ENCODE measurements at places on chromosomes 7 and 10.

GRCh38 chr7:74606909-74607510 is 50.5 kb upstream of the GTF2I start:
- no peak for DNase-seq

DNA sequence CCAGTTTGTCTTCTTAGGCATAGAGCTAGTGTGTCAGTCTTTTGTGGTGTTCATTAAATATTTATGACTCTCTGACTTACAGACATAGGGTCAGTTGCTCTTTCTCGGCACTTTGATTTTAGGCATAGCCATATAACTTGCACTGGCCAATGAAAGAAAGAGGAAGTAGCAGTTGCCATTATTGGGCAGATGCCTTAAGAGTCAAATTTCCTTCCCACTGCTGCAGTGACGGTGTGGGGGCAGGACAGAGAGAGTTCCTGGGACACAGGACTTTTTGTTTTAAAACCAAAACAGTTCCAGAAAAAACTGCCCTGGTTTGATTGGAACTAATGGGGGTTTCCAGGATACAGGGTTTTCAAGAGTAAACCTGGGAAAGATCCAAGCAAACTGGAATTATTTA is 60.2 kb upstream of the PHF14 start:
- no peak for DNase-seq

- no peak for DNase-seq
Measured at GRCh38 chr7:125424721-125425120, 495.1 kb upstream of the POT1 start.

GRCh38 chr7:39407723-39408122 is 158.5 kb upstream of the YAE1 start:
- DNase-seq = no peak

DNA sequence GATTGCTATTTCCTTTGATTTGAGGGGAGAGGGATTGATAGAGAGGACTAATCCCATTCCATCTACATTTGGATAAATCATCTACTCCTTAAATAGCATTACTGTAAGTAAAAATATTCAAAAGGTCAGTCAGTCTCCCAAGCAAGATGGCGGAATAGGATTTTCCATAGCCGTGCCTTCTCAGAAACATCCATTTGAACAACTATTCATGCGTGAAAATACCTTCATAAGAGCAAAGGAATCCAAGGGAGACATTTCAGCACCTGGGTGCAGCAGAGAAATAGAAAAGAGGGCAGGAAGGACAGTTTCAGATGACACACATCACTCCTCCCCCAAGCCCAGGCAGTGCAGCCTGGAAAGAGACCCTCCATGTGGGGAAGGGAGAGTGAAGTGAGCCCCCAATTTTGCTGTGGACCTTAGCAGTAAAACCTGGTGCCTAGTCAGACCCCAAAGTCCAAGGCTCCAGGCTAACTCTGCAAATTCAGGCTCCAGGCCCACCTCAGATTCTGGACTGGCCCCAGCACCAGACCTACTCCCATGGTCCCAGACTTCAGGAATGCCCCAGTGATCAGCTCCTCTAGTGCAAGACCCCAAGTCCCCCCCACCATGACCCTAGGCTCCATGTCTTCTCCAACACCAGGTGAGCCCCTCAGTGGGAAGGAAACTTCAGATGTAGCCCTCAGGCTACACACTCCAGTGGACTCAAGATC is 104.3 kb upstream of the LANCL2 start:
- DNase-seq = no peak

DNA sequence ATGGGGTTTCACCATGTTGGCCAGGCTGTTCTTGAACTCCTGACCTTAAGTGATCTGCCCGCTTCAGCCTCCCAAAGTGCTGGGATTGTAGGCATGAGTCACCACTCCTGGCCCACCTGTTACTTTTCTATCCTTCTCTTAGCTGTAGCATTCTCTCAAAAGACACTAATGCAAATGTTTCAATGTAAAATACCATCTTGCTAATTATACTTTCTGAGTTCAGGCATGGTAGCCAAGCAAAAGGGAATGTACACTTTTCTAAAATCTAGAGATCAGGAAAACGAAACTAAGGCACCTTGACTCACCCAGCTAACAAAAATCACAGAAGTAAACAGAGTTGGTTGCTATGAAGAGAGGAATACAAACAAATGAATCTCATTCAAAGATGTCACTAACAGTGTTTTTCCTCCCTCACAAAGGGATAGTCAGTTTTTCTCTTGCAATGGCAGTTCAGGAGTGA is 401.0 kb upstream of the NRP1 start:
- DNase-seq = no peak

DNA sequence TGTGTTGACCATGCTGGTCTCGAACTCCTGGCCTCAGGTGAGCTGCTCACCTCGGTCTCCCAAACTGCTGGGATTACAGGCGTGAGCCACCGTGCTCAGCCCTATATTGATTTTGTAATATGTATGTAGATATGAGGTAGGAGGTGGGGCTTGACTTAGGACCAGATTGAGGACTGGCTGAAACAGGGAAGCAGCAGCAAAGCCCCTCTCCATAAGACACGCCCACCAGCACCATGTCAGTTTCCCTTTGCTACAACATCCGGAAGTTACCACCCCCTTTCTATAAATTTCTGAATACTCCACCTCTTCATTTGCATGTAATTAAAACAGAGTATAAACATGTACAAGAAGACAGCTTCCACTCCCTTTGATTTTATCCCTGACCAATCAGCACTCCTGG is 47.9 kb upstream of the MYL10 start:
- no peak for DNase-seq

GRCh38 chr10:28285816-28286215 is 17.0 kb downstream of the MPP7 start:
- no peak for DNase-seq

- DNase-seq = no peak
Measured at GRCh38 chr10:1116696-1117280, 60.6 kb downstream of the WDR37 start.

DNA sequence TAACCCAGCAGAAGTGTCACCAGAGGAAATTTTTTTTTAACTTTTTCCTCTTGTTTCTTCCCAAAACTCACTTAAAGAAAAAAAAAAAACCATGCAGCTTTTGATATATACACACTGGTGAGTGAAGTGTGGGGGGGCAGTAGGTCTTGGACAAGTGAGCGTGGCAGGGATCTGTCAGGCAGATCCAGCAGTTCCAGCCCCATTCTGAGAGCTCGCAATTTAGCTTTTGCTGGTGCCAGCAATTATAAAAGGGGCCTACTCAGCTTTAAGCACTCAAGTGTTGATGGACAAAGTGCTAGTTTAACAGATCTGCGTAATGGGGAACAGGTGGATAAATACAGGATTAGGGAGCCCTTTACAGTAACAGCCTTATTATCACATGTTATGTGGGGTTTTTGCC is 619.2 kb upstream of the GALNT17 start:
- DNase-seq = no peak

- DNase-seq = no peak
Measured at GRCh38 chr10:77293773-77294172, 343.8 kb downstream of the KCNMA1 start.

DNA sequence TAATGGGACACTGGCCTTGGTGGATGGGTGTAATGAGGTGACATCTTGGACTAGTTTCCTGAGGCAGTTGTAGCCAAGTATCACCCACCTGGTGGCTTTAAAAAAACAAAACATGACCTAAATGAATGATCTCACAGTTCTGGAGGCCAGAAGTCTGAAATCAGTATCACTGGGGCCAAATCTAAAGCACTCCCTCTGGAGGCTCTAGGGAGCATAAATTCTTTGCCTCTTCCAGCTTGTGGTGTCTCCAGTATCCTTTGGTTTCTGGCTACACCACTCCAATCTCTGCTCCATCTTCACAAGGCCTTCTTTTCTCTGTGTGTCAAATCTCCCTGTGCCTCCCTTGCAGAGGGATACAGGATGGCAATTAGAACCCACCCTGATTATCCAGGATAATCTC is 342.9 kb downstream of the CALN1 start:
- no peak for DNase-seq

DNA sequence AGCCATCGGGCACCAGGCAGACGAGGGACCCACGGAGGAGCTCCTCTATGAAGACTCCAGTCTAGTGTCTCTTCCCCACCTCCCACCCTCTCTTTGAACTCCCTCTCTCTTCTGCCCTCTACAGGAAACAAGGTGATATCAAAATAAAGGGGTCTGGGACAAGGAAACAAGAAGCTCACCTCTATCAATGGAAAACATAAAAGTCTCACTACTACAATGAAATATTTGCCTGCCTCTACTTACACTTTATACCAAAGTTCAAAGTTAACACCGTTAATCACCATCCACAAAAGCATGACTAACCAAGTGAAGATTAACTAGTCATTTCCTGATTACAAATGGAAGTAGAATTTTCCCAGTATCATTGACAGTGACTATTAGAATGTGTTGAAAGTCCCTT is 82.2 kb downstream of the PARD3 start:
- no peak for DNase-seq

DNA sequence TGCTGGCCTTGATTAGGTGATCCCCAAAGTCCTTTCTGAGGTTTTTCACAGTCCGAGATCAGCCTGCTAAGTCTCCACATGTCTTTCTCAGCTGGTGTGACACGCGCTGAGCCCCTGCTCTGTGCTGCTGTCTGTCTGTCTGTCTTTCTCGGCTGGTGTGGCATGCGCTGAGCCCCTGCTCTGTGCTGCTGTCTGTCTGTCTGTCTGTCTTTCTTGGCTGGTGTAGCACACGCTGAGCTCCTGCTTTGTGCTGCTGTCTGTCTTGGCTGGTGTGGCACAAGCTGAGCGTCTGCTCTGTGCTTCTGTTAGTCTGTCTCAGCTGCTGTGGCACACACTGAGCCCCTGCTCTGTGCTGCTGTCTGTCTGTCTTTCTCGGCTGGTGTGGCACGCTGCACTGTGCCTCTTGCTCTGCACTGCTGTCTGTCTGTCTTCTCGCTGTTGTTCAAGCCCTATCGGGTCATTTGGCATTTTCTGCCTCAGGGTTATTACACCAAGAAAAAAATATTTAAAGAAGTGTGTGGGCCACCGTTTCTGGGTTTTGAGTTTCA is 217.3 kb upstream of the SHH start:
- no peak for DNase-seq

DNA sequence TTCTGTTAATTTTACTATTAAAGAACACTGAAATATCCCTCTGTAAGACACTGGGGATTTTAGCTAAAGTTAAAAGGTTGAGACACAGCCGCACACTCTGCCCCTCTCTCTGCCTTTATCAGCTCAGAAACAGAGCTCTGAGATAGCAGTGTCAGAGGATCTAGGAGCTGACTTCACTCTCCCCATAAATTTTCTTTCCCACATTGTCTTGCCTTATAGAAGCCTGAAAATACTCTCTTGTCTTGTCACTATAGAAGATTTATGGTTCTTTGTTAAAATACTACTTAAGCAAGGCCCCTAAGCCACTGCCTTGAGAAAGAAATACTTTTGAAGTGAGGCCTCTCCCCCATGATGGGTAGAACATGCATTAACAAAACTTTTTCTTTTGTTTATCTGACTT is 105.7 kb upstream of the C10orf90 start:
- no peak for DNase-seq

- DNase-seq = no peak
Measured at GRCh38 chr10:1524540-1524939, 212.8 kb downstream of the ADARB2 start.

Measured in stimulated activated CD8-positive, alpha-beta memory T cell treated with anti-CD3 and anti-CD28 coated beads, Interleukin-2, amount 100 ng/mL, for 1 hour (primary cell).